ENCODE measurements at places on chromosomes 1 and 21.

DNA sequence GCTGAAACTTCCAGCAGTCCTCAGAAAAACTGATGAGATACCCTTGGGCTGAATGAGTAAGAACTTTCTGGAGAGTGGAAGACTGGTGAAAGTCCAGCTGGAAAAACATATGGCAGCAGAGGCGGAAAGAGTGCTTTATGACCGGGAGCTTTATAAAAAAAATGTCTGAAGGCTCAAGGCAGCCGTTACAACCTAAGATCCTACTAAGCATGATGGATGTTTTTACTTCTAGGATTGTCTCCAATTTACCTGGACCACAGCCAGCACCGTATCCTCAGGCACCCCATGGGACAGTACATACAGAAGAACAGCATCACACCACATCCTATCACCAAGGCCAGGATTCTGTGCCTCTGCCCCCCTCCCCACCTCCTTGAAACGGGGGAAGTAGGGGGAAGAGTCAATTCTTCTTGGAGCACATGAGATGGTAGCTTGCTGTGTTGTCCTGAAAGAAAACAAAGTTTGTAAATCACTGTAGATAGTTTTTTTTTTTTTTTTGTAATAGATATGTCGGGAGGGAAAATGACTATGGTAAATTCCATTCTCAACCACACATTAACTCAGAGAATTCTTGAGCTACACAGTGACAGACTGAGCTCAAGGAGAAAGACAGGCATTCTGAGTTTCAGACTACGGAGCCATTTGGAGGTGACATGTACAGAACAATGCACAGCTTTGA is 11.8 kb upstream of the IRF2BP2 start:
- no peak for DNase-seq

DNA sequence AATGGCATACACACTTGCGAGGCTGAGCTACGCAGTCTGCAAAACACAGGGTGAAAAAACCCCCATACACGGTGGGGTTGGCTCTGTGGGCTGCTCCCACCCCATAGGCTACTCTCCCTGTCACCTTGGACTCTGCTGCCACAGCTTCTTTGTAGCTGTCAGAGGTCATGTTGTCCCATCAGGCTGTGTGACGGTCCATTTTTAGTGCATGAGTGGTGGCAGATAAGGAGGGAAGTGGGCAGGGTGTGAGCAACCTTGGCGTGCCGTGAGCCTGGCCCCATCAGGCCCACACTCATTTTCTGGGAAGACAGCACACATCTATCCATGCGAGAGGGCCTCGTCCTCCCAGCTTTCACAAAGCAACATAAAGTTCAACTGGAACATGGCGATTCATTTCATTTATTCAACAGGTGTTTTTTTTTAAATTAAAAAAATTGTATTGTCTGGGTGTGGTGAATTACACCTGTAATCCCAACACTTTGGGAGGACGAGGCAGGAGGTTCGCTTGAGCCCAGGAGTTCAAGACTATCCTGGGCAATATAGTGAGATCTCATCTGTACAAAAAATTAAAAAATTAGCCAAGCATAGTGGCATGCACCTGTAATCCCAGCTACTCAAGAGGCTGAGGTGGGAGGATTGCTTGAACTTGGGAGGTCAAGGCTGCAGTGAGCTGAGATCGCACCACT is 9.5 kb downstream of the GPR137B start:
- no peak for DNase-seq

- no peak for DNase-seq
Observed at GRCh38 chr1:55037733-55038551, 1.4 kb upstream of the PCSK9 start.

DNA sequence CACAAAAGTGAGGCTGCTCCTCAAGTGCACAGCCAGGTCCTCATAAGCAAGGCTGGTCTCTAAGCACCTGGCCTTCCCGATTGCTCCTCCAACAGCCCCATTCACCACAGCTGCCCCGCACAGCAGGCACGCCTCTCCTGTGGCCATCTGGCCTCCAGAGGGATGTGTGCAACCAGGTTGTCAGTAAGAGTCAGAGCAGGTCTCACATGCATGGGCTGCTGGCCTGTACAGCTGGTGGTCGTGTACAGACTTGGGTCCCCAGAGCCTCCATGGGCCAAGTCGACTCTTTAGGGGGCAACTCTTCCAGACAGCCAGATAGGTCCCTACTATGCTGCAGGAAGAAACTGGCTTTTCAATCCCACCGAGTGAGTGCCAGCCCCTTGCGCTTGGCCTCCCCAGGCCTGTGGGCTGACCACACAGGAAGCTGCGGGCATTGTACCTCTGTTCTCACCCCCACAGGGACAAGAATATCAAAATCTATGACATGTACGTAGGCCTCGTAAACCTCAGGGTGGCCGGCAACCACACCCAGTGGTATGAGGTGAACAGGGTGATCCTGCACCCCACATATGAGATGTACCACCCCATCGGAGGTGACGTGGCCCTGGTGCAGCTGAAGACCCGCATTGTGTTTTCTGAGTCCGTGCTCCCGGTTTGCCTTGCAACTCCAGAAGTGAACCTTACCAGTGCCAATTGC is 1.4 kb downstream of the PRSS38 start:
- DNase-seq: peak; percentile 8

DNA sequence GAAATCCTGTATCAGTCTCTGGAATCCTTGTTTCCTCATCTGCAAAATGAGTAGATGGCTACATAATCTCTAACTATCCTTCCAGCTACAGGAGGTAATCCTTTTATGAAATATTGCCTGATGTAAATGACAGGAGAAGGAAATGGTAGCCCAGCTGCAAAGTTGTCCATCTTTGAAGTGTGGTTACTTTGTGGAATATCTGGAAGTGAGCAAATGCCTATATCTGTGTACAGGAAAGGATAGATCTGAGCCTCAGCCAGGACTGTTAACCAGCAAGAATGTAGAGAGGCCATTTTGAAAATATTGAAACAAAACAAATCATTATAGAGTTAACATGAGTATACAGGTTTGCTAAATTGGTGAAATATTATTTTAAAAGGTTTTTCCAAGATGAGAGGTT is 74.8 kb upstream of the BMP8A start:
- DNase-seq: no peak

GRCh38 chr1:112177314-112177713 is 187.8 kb upstream of the KCND3 start:
- no peak for DNase-seq

GRCh38 chr1:160171354-160171753 is 19.0 kb upstream of the CASQ1 start:
- no peak for DNase-seq

DNA sequence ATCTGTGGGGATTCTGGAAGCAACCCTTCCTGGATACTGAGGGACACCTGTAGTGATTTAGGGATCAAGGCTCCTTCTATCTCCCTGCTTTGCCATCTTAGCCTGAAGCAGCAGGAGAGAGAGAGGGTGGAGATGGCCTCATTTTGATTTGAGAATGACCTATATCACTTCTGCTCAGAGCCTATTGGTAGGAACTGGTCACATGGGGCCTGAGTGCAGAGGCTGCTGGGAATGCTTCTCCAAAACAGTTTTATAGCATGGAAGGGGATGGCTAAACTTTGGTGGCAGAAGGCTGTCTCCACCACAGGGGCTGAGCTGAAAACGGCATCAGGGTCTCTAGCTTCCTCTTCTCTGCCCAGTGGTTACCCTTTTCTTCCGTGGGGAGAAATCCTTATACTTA is 105.8 kb downstream of the TBX19 start:
- DNase-seq: no peak

DNA sequence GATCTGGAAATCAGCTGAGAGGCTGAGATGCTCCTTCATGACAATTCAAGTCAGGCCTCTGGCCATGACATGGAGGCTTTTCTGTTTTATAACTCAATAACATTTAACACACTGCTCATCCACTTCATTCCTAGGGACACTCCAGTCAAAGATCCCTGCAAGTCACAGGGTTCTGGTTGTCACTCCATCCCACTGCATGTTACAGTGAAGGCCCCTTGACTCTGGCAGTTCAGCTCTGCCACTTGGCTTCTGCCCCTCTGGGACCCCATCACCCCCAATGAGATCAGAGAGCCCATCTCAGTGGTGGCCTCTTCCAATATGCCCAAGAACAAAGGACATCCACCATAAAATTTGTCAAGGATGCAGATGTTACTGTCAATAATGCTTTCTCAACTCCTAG is 10.0 kb upstream of the FAM110D start:
- no peak for DNase-seq

DNA sequence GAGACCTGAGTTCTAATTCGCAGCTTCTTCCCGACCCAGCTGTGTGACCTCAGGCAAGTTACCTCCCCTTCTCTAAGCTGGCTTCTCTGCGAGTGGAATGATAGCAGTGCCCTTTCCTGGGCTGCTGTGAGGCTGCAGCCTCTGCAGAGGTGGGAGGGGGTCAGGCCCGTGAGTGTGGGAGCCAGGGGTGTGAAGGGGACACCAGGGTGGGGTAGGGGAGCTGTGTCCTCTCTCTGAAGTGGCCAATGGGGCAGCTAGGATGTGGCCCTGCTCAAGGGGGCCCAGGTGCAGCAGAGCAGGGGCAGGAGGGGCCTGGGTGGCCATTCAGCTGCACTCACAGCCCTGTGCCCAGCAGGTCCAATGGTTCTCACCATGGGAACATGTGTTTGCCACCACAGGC is 24.5 kb downstream of the DMRTB1 start:
- no peak for DNase-seq

DNA sequence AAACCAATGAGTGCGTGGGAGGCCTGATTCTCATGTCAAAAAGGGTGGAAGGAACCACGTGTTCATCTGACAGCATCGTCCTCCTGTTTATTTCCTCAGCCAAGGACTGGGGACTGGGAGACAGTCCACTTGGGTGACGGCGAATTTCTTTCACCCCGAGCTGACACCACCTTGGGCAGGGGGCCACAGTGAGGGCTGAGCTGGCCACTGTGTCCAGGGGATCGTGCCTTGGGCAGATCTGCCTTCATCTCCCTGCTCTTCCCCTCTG is 122.1 kb downstream of the SIM2 start:
- DNase-seq: no peak

DNA sequence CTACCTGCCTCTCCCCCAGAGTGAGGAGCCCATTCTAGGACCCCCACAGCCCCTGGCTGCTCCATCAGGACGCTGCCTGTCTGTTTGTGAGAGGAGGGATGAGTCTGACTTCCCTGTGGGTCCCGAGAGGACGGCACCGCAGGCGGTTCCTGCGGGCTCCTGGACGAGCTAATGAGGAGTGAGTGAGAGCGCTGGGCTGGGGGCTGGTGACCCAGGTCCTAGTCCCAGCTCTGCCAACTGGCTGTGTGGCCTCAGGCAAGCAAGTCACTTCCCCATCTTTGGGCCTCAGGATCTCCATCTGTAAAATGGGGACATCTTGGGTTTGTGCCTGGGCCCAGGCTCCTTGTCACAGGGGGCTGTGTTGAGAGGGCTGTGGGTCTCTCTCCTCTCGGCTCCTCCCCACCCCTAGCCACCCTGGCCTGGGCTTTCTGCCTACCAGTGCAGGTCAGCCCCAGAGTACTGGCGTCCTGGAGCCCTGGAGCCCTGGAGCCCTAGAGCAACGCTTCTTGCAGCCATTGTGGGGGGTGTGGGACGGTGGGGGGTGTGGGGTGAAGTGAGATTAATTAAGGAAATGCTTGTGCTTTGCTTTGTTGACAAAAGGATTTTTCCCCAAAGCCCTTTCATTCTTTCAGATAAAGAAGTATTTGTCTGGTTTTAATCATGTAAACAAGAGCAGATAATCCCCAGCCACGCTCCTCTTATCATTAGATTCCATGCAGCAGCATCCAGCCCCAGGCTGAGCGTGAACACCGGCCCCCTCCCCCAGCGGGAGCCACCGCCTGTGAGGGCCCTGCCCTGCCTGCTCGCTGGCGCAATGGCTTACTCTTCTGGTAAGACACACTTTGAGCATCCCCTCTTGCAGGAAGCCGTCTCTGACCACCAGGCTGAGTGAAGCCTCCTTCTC is 26.8 kb downstream of the SLC1A7 start:
- DNase-seq: no peak

GRCh38 chr1:58815686-58816071 is 31.8 kb upstream of the JUN start:
- DNase-seq: peak; percentile 13

GRCh38 chr21:33857846-33858666 is 57.5 kb downstream of the ATP5PO start:
- no peak for DNase-seq

Data from CD4-positive, alpha-beta T cell treated with Interleukin-10 for 1 hour (primary cell).